ENCODE measurements at places on chromosomes 16 and 17.

DNA sequence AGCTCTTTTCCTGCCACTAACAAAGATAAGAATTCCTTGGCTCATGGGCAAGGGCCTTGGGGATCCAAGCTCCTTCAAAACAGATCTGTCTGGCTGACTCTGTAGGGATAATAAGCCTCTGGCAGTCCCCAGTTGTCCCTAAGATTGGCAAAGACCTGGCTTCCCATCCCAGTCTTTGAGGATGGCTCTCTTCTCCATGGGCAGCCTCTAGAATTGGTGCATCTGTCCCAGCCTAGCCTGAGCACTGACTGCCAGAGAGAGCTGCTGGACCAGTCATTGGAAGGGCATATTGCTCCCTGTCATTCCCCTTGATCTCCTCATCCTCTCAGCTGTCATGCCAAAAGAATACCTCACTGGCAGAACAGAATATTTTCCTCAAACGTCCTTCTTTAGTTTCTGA, 13.2 kb upstream of the CUEDC1 start:
- no peak for DNase-seq

DNA sequence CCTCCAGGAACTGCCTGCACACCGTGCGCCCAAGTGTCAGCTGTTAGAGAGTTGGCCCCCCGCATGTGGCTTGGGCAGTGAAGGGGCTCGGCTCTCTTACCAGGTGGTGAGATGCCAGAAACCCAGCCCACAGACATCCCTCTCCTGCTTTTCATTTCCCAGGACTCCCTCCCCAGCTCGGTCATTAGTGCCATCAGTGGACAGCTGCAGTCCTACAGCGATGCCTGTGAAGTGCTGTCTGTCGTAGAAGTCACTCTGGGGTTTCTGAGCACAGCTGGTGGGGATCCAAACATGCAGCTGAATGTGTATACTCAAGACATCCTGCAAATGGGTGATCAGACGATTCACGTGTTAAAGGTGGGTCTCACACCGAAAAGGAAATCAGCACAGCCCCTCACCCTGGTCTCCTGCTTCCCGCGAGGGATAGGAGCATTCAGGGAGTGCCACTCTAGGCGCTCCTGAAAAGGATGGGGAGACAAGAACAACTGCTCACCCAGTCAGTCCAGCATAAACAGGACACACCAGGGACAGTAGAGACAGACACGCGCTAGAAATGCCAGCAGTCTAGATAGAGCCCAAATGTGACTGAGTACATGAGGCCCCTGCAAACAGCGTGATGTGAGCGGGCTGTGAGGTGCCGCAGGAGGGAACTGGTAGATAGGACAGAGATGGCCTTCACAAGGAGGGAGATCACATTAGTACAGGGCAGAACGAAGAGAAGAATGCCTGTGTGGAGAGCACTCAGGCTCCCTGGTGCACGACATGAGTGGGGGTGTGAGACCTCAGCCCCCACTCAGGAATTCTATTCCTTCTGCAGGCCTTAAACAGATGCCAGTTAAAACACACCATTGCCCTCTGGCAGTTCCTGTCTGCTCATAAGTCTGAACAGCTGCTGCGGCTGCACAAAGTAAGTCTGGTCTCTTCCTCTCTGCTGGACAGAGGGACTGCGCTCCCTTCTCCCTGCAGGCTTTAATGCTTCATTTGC, 25.7 kb upstream of the ENDOV start:
- no peak for DNase-seq

GRCh38 chr17:78658281-78658785, 81.1 kb upstream of the DNAH17 start:
- no peak for DNase-seq

- DNase-seq, result no peak
Observed at GRCh38 chr17:81166033-81166492, at the start of gene AATK. TSS of gene AATK (minus strand) at chr17:81166221. CDS start at chr17:81165992, 229 bp downstream.

DNA sequence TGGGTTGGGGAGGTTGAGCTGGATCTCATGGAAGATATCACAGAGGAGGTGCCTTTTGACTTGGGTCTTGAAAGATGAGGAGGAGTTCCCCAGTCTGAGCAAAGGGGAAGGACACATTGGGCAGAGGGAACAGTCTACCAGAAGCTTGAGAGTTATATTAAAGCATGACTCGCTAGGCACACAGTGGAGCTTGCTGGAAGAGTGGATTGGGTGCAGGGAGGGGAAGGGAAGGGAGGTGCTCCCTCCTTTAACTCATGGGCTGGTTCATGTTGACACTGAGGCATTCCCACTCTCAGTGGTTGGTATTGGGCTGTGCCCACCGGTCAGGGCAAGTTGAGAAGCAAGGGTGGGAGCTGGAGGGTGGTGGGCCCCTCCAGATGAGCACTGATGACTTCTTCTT, 5.9 kb downstream of the TMEM98 start:
- DNase-seq, result no peak

Measured in skin of body (tissue), 3 donors.